ENCODE measurements at places on chromosomes 7 and 10.

- DNase-seq, result no peak
Measured at GRCh38 chr7:10463701-10464100, 510.0 kb upstream of the PHF14 start.

DNA sequence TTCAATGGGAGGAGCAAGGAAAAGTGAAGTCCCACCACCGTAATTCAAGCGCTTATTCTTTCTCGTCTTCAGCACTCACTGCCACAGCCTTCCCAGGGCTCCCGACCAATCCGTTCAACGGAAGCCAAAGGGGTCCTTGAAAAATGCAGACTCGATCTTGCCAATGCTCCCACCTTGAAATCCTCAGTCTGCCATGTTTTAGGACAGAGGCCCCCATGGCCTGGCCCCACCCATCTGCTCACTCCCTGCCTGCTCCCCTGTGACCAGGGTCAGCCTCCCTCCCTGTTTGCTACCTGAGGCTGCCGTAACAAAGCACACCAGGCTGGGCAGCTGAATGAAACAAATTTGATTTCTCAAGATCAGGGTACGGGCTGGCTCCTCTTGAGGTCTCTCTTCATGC is 3.0 kb upstream of the DNAAF5 start:
- DNase-seq, result no peak

- DNase-seq, result no peak
Measured at GRCh38 chr7:101874028-101874427, 56.6 kb downstream of the CUX1 start.

DNA sequence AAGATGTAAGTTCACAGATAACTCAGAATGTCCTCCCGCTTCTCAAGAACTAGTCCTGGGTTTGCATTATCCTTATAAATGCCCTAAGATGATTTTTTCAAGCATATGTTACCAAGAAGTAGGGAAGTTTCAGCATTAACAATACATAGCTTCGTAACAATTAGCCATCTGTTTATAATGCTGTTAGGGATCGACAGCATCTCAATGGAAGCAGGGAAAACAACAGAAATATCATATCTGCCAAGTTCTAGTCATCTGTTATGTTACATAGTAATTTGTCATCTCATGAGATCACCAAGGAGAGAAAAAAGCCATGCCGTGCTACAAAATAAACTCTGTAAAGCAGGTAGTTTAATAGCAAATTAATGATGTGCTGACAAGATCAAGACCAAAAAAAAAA is 731.5 kb upstream of the C7orf33 start:
- DNase-seq, result no peak

- no peak for DNase-seq
Measured at GRCh38 chr10:51063659-51064535, 10.4 kb upstream of the PRKG1 start.

GRCh38 chr7:13093160-13093559 is 405.7 kb downstream of the ARL4A start:
- no peak for DNase-seq

- DNase-seq, result no peak
Measured at GRCh38 chr7:12814107-12814506, 126.7 kb downstream of the ARL4A start.

GRCh38 chr10:63614371-63614891 is 93.2 kb downstream of the REEP3 start:
- no peak for DNase-seq

DNA sequence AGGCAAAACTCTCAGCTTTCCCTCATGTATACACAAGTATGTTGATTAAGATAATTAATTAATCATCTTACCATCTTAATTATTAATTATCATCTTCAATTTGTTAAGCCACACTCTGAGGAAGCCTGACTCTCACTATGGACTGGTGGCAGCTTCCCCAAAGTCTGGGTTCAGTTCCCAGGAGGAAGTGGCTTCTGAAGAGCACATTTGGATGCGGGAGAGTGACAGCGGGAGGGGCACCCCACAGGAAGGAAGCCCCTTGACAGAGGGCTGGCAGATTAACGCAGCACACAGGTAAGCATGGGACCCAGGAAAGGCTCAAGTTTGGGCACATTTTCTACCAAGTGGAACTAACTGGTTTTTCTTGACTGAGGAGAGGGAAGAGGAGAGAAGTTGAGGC is 13.4 kb upstream of the SLIT1 start:
- DNase-seq, result no peak

DNA sequence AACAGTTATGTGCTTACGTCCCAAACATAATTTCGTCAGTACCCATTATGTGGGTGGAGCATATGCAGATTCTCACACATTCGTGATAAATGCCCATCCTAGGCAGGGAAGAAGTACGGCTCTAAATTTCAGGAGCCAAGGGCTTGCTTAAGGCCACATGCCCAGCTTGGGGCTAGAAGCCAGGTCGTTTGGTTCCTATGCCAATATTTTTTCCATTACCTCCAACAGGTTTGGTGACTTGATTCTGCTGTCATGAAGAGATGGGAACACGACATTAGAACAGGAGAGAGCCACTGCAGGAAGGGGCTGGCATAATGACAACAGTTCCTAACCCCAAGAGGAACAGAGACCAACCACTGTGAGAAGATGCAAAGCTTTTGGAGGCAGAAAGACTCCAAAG is 85.1 kb downstream of the HIPK2 start:
- no peak for DNase-seq

- DNase-seq, result no peak
Measured at GRCh38 chr7:48971173-48971572, 46.8 kb downstream of the CDC14C start.

DNA sequence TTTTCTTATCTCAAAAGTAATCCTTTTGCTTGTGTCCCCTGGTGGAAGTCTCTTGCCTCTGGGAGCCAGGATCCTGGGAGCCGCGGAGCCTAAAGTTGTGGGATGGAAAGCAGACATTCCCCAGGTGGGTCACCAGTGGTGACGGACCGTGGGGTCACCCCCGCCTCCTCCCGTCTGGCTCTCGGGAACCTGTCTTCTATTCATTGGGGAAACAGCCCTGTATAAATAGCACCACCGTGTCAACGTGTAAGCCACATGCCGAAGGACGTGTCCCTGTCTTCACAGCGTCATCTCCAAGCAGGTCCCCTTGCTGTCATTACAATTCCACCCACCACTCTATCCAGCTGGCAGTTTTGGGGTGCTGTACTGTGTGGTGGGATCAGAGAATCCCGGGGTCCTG is 87.5 kb downstream of the ELFN1 start:
- no peak for DNase-seq

DNA sequence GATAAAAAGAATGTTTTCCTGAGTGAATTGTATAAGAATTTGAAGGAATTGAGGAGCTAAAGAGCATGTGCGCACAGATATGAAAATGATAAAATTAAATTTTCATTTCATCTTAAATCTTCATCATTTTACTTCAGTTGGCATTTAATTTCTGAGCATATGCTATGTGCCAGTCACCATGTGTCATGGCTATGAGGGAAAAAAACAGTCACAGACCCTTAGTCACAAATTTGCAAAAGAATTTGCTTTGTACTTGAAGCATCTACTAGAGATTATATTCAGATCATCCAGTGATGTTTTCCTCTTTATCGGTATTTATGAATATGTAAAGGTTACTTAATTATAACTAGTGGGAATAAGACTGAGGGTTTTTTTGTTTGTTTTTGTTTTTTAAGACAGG is 29.8 kb downstream of the VCL start:
- no peak for DNase-seq

DNA sequence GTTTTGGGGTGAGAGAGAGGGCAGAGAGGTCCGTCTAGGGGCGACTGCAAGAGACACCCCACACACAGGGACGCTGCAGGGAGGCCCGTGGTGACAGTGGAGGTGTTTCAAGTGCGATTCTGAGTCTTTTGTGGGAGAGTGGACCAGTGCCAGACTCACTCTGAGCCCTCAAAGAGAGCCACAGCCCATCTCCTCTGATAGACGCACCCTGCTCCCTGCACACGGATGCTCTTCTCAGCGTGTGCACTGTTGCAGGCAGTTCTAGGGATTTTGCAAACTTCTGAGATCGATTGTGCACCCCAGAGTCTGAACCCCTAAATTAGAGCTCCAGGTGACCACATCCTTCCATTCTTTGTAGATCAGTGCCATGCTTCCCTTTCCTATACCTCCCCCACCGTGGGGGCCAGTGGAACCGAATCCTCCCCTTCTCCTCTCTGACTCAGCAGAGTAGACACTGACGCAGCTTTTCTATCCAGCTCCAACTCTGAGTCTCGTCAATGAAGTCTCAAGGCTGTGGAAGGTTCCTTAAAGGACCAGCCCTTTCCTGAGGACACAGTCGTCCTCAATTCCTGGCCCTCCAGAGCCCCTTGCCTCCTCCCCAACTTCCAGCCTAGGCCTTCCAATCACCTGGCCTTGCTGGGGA is 83.8 kb downstream of the TMEM130 start:
- no peak for DNase-seq

GRCh38 chr7:92652536-92652935 is 62.3 kb upstream of the FAM133B start:
- DNase-seq, result no peak

DNA sequence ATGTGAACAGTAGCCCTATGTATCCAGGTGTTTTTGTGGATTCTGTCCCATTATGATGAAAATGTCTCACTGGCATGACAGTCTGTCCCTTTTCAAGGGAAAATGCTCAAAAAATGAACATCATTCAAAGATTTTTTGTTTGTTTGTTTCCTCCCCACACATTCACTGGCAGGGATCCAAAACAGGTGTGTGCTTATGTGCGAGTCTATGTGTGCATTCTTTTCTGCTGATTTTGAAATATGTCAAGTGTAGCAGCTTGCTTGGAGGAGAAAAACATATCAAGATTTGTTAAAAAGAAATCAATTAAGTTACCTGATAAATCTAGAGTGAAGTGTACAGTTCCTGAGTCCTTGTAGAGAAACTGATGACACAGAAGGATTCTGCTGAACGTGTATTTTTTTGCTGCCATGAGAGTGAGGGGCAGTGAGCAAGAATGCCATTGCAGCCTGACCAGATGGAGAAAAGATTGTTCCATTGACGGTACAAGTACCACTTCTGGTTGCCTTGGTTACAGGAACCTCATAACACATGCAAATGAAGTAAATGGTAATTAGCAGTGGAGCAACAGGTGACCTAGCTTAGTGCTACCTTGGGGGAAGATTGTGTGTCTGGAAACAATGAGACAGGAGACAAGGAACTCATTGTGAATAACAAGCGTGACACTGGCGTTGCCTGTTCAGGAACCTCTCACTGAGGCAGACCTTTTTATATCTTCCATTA is 277.4 kb upstream of the PHYHIPL start:
- DNase-seq, result no peak

DNA sequence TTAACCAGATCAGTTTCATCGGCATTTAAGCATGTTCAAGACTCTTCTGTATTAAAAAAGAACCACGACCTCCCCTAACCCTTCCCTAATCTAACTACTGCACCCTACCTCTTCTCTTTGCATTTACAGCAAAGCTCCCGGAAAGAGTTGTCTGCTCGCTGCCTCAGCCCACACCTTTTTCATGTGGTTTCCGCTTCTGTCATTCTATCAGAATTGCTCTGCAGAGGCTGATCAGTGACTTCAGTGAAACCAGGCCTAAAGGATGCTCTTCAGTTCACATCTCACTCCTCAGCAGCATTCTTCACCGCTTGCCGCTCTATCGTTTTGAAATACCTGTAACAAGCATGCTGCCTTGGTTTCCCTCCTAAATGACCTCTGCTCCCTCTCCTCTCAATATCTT is 160.9 kb downstream of the SDK1 start:
- DNase-seq, result peak; percentile 28

GRCh38 chr7:115546790-115547189 is 483.8 kb downstream of the TFEC start:
- DNase-seq, result no peak

GRCh38 chr7:29598613-29599012 is 35.0 kb downstream of the PRR15 start:
- DNase-seq, result no peak

GRCh38 chr7:96655956-96656355 is 53.7 kb downstream of the SEM1 start:
- DNase-seq, result no peak

DNA sequence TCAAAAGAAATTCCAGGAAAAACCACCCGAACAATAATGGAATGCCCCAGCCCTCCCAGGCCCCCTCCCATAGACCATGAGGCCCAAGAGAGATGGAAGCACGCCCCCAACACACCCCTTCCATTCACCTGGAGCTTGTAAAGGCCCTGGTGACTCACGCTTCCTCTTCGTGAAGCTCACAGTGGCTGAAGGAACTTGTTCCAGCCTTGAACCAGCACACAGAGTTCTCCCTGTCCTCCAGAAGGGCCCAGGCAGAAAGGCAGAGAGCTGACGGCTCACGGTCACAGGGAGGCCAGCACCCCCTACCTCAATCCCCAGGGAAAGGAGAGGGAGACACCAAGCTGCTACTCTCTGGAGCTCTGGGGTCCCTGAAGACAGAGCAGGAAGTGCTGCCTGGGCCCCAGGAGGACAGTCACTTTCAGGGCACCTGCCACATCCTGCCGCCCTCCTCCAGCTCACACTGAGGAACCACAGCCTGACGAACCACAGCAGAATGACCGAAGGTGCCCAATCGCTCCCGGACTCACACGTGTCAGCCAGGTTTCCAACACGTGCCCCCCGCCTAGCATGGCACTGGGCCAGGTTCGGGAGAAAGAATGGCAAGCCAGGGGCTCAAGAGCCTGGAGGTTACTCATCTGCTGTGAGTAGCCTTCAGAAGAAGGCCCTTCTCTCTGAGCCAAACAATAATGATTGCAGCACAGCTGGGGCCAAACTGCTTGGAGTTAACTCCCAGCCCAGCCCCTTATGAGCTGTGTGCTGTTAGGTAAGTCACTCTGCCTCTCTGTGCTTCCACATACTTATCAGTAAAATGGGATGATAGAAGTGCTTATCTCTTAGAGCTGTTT is 52.8 kb downstream of the DLG5 start:
- no peak for DNase-seq

GRCh38 chr7:142414135-142414534 is 156.3 kb upstream of the PRSS58 start:
- no peak for DNase-seq

GRCh38 chr10:77872947-77873535 is 53.5 kb downstream of the DLG5 start:
- no peak for DNase-seq

DNA sequence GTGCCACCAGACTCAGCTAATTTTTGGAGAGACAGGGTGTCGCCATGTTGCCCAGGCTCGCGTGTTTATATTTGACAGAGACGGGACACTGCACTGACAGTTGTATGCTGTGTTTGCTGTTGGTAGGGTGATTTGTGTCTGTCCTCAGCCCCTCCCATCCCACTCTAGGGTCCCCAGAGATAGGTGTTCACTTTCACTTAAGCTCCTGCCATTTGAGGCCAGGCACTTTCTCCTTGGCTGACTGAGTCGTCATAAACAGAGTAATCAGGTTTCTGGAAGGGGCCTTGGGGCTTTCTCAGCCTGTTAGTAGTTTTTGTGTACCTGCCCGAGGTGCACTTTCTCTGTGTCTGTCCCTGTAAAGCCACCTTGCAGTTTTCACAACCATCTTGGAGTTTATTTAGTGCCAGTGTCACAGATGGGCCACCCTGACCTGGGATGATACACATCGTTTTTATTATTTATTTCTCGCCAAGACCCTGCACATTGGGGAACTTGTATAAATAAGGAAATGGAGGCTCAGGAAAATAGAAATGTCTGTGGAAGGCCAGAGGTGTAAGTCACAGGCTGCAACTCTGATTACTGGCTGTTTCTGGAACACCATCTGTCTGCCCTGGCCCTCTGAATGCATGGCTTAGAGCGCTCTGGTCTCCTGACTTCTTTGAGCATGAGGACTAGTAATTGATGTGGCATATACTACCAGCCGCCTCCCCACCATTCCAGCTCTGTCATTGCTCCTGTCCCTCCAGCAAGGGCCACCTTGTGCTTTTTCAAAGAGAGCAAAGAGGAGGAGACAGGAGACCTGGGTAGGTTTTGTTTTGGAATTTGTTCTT is 81.9 kb upstream of the PDCD4 start:
- DNase-seq, result no peak

Measured in activated T-helper 1 cell treated with anti-CD3 and anti-CD28 coated beads, Interleukin-2, amount 50 U/mL, for 16 hours (primary cell).